ENCODE measurements at places on chromosomes 4 and X. TPM values are rescaled to one million over a fixed set of nuclear protein-coding genes. Genes with fewer than 3 reads are reported as not detected.

WDFY3 gene
- 123 TPM for total RNA-seq

PRDM5 gene
- total RNA-seq: 8.2 TPM

CT55 gene
- total RNA-seq: not detected

TLR8 gene
- not detected for total RNA-seq

MAP9 gene
- 17.1 TPM for total RNA-seq

LRAT gene
- total RNA-seq: 0.03 TPM

DIAPH2 gene
- 18.2 TPM for total RNA-seq

ZCCHC18 gene
- 0.52 TPM for total RNA-seq

SRPK3 gene
- total RNA-seq: 3.6 TPM

RTL9 gene
- 0.13 TPM for total RNA-seq

PCDH19 gene
- total RNA-seq: 0.07 TPM

SHROOM4 gene
- 4.3 TPM for total RNA-seq

TMEM33 gene
- 65.9 TPM for total RNA-seq

SSX4B gene
- not detected for total RNA-seq

CT83 gene
- total RNA-seq: not detected

UCP1 gene
- total RNA-seq: not detected

RTL5 gene
- 5.3 TPM for total RNA-seq

EGFL6 gene
- not detected for total RNA-seq

All from smooth muscle cell of the pulmonary artery (primary cell).